ENCODE measurements at places on chromosomes 16 and 17. TPM values are rescaled to one million over a fixed set of nuclear protein-coding genes. Genes with fewer than 3 reads are reported as not detected.

Gene KRT40
- 0.21 TPM for total RNA-seq

Gene PRR29
- total RNA-seq, result 1.5 TPM

Gene MLKL
- total RNA-seq, result 10.0 TPM

Gene CCL23
- 42.1 TPM for total RNA-seq

Gene MMP28
- total RNA-seq, result 2.9 TPM

Gene CNOT1
- total RNA-seq, result 146 TPM

Gene STX1B
- 2.4 TPM for total RNA-seq

Gene RMI2
- 15.3 TPM for total RNA-seq

Gene CCL7
- total RNA-seq, result not detected

Gene CDT1
- 6.6 TPM for total RNA-seq

Gene UMOD
- total RNA-seq, result not detected

Gene GAST
- not detected for total RNA-seq

Gene SDR42E2
- not detected for total RNA-seq

Gene AGRP
- total RNA-seq, result not detected
